ENCODE measurements at places on chromosomes 16 and 17.

DNA sequence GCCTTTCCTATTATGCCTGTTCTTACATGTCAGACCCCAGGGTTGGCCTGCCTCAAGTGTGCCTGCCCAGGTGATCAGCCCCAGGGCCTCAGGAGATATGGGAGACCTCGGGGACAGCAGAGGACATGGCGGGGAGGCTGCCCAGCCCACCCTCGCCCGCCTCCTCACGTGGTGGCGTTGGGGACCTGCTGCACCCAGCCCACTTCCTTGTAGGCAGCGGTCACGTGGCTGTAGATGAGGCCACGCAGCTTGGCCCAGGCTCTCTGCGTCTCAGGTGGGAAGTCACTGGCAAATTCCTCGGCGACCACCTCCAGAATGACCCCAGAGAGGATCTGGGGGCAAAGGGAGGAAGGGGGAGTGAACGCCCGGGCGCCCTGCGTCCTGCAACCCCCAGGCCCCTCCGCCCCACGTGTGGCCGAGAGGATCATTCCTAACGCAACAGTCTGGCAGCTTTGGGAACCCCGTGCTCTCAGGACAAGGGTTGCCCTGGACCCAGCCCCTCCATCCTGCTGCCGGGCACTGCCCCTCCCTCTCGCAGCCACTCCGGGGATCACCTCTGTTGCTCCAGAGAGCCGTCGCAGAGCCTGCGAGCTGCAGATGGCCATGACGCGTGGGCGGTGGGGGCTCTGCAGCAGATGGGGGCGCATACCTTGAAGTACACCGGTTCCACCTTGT lies 6.6 kb downstream of the CYGB start:
- no peak for DNase-seq

DNA sequence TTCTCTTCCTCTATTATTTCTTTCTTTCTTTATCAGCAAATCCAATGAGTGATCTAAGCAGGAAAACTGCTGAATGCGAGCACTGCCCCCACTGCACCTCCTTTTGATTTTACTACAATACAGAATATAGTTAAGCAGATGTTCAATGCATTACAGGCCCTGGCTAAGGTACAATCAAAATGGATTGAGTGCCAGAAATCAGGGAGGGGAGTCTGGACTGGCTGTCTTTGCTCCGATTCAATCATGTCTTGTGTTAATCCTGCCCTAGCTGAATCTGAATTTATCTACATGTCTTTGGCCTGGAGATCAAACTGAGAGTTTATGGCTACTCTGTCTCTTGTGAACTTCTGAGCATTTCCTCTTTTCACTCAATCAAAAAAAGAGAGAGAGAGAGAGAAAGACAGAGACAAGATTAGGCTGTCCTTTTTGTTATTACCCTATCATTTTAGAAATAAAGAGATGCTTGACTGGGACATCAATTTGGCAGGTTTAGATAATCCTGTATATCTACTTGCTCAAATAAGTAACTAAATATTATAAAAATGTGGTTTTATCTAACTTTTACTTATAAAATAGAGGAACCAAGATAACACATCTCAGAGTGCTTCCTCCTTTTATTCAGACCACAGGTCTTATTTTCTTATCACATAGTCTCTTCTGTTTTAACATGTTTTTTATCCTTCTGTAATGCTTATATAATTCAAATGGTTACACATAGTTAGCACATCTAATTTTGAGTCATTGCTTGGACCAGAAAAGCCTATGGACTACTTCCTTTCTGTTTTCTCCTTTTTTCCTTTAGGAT lies 656.2 kb downstream of the KCNJ2 start:
- DNase-seq: no peak

DNA sequence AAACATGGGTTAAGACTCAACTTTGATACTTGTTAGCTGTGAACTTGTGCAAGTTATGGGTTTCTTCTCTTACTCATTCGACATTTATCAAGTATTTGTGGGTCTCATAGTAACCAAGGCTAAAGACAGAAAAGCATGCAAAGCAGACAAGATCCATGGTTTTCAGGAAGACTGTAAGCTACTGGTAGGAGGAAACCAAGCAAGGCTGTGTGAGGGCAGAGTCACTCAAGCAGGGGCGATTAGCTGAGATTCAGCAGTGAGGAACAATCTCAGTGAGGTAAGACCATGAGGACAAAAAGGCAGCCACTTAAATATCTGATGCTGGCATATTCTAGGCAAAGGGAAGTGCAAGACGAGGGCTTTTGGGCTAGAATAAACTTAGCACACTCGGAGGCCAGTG lies 29.5 kb downstream of the MBTD1 start:
- no peak for DNase-seq

DNA sequence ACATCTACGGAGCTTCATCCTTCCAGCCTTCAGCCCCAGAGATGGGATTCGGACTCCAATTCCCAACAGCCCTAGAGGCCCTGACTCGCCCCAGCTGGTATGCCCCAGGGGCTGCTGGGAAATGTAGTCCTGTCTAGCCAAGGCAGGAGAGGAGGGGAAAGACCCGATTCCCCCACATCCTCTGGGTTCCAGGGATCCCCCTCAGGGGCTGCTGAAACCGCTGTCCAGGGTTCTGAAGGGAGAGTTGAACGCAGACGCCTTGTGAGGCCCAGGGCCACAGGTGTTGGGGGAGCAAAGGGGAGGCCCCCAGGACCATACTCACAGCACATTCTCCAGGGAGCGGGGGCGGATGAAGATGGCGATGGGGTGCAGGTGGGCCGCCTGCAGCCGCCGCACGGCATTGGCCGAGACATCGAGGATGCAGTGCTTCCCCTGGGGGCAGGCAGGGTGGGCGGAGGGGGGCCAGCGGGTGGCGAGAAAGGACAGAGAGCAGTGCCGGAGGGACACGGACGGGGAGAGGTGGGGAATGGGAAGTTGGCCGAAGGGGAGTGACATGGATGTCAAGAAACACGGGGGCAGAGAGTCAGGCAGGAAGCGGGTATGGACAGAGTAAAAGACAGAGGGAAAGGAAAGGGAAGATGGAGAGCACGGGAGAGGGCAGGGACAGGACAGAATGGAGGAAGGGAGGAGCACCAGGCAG lies 12.6 kb upstream of the ASGR1 start:
- DNase-seq: no peak

- DNase-seq: peak; percentile 41
Observed at GRCh38 chr17:48307814-48308411, 122.1 kb downstream of the SKAP1 start.

DNA sequence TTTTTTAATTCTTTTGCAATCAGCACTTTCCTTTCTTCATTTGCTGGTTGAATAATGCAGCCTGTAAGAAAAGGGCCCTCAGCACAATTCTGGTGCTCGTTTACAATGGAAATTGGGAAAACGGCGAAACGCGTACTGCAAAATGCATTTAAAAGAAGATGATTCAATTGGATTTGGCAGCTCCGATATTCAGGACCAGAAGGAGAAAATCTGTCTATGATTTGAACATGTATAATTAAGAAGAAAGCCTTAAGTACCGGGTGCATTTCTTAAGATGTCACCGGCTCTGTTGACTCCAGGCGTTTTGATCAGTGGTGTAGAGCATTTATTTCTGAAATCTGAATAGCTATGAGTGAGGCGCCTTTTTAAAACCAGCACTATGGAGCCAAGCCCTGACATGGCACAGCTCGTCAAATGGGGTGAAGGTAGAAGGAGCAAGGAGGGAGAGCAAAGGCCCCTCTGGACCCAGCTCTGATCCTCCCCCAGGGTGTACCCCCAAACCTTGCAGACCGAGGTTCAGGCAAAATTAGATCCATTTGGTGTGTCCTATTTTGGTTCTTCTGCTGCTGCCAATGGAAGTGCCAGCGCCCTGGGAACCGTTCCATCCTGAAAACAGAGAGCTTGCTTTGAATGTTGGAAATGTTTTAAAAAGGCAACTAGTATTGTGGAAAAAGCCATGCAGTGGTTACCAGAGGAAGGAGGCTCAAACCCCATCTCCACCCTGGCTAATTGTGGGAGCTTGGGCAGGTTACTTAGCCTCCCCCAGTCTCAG lies 161.4 kb upstream of the RPL38 start:
- no peak for DNase-seq
